Amygdala (tissue), 56 donors: ENCODE measurements at places on chromosomes 12 and 14.

DNA sequence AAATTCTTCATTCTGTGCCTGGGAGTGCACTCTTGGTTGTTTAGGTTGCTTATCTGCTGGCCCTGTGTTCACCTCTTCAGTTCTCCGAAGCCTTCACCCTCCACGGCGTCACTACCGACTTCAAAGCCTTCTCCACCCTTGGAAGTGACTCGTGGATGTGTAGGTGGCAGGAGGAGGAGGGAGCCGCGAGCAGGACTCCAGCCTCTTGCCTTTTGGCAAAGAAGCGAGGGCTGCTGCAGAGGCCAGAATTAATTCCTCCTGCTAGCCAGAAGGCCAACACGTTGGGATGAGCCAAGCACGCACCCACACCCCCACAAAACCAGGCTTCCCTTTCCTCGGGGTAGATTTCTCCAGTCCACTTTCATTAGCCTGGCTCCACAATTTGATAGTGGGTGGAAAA, 86.5 kb downstream of the TBX5 start:
- no peak for DNase-seq

GRCh38 chr14:68807148-68807600, 14.3 kb upstream of the ZFP36L1 start:
- no peak for DNase-seq

DNA sequence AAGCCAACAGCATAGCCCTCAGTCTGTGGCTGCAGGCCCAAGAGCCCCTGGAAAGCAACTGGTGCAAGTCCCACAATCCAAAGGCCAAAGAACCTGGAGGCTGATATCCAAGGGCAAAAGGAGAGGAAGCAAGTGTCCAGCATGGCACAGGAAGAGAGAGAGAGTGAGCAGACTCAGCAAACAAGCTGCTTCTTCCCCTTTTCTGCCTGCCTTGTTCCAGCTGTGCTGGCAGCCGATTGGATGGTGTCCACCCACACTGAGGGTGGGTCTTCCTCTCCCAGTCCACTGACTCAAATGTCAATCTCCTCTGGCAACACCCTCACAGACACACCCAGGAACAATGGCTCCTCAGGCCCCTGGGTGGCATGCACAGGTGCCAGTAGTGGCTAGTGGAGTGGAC, 33.5 kb downstream of the SMCO2 start:
- DNase-seq: no peak

- no peak for DNase-seq
Observed at GRCh38 chr12:110012137-110012536, 12.9 kb downstream of the ANKRD13A start.

GRCh38 chr12:69141074-69141473, 98.3 kb upstream of the CPSF6 start:
- no peak for DNase-seq

DNA sequence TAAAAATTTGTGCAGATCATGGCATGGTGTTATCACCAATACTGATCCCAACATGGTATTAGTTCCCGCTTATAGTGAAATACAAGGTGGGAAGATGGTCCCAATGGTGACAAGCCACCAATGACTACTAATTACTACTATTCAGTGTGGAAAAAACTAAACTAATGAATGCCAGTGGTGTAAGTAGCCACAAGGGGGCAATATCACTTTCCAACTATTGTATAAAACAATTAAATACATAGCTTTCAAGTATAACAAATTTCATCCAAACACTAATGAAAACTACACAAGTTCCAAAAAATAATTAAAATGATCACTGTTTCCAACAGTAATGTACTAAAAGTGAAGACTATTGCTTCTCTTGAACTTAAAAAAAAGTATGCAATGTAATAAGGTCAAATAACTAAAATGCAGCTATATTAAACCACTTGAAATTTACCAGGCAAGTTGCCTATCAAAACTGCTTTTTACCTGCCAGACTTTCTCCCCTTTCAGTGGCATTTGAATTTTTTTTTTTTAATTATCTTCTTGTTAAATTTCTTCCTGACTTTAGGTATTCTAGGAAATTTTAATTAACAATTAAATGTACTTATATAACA, 58.0 kb downstream of the PAPLN start:
- DNase-seq: no peak

- no peak for DNase-seq
Observed at GRCh38 chr12:18270958-18271460, 9.7 kb downstream of the PIK3C2G start.

DNA sequence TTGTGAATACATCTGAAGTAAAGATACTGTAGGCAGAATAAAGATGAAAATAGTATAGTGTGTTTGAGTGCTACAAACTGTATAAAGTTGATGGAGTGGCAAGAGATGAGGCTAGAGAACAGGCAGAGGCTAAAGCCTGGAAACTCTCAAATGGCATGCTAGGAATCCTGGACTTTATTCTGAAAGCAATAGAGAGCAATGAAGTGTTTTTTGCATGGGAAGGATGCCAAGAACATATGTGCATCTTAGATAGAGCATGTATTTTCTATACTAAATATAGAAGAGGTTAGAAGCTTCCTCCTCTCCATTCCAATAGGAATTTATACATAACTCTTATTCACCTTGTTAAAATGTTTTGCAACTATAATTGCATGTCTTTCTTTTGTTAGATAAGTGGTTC, 86.3 kb upstream of the TMTC2 start:
- no peak for DNase-seq

DNA sequence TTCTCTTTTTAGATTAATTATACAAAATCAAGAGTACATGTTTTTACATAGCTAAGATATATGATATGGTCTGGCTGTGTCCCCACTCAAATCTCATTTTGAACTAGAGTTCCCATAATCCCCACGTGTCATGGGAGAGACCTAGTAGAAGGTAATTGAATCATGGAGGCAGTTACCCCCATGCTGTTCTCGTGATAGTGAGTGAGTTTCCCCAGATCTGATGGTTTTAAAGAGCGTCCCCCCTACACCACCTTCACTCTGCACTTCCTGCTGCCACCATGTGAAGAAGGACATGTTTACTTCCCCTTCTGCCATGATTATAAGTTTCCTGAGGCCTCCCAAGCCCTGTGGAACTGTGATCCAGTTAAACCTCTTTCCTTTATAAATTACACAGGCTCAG, 21.4 kb upstream of the DRAM1 start:
- DNase-seq: no peak

DNA sequence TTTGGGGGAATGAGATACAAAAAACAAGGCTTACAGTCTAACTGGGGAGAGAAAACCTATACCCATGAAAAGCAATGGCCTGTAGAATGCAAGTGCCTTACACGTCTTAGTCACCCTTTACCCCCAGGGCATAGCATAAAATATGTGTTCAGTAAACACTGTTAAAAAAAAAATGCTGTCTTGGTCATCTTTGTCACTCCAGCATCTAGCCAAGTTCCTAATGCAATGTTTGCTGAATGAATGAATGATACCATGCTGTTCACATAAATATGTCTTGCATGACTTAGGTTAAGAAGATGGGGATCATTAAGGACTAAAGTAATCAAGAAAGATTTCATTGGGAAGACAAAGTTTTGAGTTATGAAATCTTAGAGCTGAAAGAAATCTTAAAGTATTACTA, 38.5 kb downstream of the PPP2R5E start:
- DNase-seq: no peak

DNA sequence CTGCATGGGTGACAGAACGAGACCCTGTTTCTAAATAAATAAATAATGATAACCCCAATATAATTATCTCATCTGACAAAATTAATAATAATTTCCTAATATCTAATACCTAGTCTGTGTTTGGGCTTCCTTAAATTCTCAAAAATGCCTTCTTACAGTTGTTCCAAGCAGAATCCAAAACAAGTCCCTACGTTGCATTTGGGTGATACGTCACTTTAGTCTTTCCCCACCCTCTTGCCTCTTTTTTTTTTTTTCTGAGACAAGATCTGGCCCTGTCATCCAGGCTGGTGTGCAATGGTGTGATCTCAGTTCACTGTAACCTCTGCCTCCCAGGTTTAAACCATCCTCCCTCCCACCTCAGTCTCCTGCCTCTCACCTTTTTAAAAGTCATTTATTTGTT, 26.7 kb downstream of the VEZT start:
- no peak for DNase-seq
